ENCODE measurements at places on chromosomes 7 and 10.

DNA sequence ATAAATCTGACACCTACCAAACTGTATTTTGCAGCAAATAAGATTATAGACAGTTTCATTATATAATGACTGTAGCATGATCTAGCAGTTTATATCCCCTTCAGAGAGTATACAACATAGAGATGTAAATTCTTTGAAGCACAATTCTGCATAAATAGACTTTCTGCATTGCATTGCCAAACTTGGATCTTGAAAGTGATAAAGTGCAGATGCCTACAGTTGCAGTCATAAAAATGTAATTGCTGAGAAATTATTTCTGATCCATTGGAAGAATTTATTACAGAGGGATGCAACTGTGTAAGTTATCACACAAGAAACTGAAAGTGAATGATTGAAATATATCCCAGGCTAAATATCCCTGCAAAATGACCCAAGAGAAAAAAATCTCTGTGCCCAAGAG, 65.1 kb downstream of the CTNNA3 start:
- DNase-seq, result no peak

- no peak for DNase-seq
Measured at GRCh38 chr7:106756884-106757283, 95.9 kb upstream of the CCDC71L start.

- no peak for DNase-seq
Measured at GRCh38 chr7:105841866-105842265, 34.5 kb downstream of the ATXN7L1 start.

GRCh38 chr10:97416565-97416964, 9.4 kb upstream of the PGAM1 start:
- DNase-seq, result no peak

DNA sequence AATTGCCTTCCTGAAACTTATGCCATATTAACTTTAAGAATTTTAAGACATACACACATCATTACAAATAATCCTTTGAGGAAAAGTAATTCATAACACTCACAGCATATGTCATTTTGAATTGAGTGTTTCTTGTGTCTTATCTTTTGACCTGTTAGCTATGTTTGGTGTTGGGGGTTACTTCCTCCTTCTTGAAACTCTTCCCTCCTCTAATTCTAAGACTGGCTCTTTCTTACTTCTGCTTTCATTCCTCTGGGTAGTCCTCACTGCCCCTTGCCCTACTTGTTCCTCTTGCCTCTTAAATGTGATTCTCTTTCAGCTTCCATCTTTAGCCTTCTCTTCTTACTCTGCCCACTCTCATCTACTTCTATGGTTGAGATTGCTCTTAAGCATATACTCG, 28.3 kb upstream of the PIP4K2A start:
- no peak for DNase-seq

GRCh38 chr10:69988094-69988493, 64.6 kb upstream of the MACROH2A2 start:
- DNase-seq, result no peak

DNA sequence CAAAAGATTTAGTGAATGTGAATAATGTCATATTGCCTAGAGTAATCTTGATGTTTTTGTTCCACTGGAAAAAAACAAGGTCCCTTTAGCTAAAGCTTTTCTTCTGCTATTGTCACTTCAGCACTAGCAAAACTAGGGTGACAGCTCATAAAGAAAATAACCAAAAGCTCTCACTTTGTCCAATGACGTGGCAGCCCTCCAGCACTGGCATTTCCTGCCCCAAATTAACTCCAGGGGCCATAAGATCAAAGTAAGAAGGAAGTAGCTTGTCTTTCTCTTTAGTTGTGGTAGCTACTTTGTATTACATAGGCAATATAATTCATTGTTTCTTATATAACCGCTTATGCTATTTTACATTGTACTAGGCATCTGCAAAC, 47.3 kb downstream of the LRRN3 start:
- peak; percentile 48 for DNase-seq

- DNase-seq, result no peak
Measured at GRCh38 chr7:78499283-78499682, 700.7 kb downstream of the PHTF2 start.

DNA sequence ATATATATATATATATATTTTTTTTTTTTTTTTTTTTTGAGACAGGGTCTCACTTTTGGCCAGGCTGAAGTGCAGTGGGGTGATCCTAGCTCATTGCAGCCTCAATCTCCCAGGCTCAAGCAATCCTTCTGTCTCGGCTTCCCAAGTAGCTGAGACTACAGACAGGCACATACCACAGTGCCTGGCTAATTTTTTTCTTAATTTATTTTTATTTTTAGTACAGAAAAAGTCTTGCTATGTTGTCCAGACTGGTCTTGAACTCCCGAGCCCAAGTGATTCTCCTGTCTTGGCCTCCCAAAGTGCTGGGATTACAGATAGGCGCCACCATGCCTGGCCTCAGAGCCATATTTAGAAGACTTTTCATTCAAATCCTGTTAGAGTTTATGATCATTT, 79.6 kb downstream of the PRTFDC1 start:
- no peak for DNase-seq

GRCh38 chr10:26544932-26545331, 106.8 kb downstream of the APBB1IP start:
- no peak for DNase-seq

DNA sequence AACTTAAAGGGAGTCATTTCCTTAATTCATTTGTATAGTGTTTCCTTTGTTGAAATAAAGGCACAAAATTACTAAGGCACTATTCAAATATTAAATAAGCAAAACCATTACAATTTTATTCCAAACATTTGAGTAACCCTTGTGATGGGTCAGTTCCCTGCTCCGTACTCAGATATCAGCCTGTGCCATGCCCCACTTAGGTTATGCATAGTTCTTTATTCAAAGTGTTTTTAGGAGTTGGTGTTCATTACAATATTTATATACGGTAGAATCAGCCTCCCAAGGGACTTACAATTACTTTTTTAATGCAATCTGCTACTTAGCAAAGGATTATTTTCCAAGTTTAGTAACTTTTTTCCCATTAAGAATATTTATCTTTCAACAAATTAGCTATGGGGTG, 119.3 kb upstream of the SEMA3D start:
- DNase-seq, result no peak

DNA sequence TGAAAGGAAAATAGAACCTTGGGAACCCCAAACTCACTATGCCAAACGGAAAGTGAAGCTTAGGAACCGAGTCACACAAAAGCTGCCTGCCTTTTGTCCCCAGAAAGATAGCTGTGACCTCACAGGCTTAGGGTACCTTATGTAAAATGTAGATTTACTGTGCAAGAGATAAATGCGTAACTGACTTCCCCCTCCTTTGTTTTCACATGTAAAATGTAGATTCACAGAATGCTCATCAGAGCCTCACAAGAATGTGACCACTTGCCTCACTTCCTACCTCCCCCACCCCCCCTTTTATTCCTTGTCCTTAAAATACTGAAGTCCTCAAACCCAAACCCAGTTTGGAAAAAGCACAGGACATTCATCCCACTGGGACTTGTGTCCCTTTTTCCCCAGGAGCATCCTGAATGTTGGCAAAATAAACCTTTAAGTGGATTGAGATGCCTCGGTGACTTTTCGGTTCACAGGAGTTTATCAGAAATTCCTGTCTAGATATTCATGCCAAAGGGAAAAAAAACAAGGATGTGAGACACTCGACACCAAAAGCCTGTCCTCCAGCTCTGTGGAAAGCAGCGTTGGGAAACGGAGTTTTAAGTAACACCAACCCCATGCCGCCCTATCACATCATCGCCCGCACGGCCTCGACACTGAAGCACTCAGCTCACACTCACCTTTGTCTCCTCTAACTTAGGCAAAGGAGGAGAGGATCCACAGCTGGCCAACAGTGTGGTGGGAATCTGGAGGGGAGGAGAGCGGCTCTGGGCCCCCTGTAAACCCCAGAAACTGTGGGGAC, 45.9 kb downstream of the SVIL start:
- no peak for DNase-seq

DNA sequence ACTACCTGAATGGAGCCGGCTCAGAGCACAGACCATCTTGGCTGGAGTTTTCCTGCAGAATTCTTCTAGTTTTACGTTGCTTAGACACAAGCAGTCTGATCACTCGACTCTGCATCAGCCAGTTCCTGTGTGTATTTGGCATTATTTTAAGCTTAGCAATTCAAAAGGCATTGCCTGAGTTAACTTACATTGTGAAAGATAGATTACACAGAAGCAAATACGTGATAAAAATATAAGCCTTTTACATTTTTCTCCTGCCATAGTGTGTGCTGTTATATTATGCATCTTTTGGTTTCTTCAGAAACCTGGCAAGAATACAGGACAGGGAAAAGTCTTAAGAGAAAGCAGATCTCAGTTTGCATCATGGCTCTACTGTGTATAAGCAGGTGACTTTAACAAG, 98.1 kb downstream of the LRRC4 start:
- DNase-seq, result no peak

DNA sequence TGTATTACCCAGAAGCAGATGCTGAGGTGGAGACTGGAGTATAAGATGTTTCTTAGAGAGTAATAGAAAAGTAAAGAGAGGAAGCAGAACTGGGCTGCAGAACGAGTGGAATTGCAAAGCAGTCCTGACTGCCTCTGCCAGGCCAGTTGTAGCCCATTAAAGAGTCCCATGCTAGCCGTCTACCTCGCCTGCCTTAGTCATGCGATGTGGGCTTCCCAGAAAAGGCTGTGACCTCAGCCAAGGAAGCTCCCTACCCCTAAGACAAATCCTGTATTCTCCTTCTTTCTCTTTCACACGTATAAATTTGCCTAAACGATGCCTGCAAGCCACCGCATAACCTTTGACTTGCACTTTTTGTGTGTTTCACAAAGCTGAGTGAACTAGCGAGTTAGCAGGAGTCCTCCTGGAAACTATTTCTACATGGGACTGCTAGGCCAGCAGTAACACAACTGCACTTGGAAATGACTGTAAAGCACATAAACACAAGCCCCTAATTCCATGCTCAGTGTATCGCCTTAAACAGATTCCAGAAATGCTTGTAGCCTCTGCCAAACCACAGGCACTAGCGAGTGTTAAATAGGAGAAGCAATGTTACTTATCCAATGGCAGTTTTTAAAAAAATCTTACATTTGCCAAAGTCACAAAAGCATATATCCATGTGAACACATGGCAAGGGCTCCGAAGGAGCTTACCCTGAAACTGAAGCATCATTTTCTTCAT, 47.4 kb upstream of the GNAI1 start:
- no peak for DNase-seq
